ENCODE measurements at places on chromosomes 4 and X.

DNA sequence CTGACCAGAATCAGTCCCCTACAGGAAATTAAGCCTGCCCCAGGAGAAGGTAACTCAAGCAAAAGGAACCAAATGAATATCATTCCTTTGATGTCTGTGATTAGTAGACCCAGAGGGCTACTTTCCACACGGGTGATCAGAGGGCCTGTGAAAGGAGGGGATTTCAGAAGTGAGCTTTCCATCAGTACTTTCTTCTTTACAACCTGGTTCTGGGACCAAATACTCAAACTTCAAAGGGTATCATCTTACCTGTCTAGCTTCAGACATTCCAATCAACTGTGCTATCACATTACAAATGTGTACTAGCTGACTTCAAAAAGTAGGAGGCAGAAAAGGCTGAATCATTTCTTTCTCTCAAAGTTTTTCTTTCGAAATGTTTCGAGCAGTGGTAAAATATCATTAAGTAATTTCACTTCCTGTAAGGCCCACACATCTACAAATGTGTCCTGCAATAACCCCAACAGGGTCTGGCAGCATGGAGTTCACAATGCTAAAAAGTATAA is 23.9 kb downstream of the ACSL4 start:
- peak; percentile 9 for DNase-seq

GRCh38 chr4:1194010-1194900 is 21.9 kb upstream of the SPON2 start:
- DNase-seq, result no peak

- DNase-seq, result no peak
Measured at GRCh38 chrX:56281789-56282188, 49.6 kb downstream of the KLF8 start.

DNA sequence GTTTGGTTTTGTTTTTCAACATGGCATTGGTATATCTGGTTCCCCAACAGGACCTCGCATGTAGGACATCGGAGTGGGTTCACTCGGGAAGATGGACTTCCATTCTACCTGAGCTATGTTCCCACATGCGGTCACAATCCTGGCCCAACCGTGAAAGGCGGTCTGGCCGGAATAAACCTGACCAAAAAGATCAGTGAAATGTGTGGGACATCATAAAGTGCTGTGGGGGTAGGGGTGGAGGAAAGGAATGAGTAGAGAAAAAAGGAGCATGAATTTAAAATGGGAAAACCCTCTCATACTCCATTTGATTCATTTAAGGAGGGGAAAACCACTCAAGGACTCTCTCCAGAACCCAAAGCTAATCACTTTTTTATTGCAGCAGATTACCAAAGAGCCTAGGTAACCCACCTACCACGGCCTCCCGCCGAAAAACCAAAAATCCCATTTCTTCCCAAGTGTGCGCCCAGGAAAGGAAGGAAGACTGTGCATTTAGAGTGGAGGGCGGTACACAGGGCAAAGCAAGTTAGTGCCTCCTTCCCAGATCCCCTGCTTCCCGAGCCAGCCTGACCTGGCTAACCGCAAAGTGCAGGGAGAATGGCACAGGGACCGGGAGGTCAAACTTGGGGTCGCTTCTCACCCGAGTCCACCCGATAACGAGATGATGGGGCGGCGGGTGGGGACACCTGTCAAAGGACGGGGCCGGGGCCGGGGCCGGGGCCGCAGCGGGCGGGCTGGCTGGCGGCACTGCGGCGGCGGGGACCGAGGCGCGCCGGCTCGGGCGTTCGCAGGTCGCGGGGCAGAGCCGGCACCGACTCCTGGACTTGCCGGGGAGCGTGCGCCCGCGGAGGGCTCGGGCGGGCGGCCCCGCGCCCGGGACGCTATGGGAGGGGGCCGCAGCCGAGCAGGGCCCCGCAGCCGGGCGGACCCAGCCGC is 669 bp downstream of the TMEM150C start:
- no peak for DNase-seq

DNA sequence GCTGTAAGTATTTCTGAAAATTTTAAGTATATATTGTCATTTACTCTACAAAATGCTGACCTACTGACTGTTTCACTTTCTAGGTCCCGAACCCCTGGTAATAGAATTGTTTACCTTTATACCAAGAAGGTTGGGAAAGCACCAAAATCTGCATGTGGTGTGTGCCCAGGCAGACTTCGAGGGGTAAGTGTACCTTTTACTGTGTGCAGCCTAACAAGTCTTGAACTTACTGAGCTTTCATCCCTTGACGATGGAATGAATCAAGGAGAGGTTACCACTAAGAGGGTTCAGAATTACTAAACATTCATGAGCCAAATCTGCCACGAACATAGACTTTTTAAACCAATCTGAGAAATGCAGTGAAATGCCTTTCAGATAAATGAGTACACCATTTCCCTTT is 1.6 kb downstream of the RPL34 start:
- DNase-seq, result no peak

GRCh38 chr4:41534404-41534803 is 3.6 kb upstream of the LIMCH1 start:
- DNase-seq, result no peak

DNA sequence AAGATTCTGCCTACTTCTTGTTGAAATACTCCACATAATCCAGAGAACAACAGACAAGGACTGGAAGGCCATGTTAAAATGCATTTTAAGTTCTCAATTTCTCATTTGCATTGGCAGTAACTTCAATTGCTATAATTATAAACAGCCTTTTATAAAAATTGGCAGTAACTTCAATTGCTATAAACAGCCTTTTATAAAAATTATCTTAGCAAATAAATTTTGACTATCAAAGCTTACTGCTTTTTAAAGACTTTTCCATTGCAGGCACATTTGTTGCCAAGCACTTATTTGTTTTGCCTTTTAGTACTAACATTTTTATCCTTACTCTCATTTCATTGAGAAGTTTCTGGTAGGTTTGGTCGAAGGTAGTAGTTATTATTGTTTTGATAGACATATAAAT is 17.8 kb downstream of the SCFD2 start:
- DNase-seq, result no peak

GRCh38 chrX:34371754-34372153 is 239.6 kb upstream of the FAM47A start:
- no peak for DNase-seq

- no peak for DNase-seq
Measured at GRCh38 chr4:81963015-81963762, 410.6 kb downstream of the HNRNPD start.

DNA sequence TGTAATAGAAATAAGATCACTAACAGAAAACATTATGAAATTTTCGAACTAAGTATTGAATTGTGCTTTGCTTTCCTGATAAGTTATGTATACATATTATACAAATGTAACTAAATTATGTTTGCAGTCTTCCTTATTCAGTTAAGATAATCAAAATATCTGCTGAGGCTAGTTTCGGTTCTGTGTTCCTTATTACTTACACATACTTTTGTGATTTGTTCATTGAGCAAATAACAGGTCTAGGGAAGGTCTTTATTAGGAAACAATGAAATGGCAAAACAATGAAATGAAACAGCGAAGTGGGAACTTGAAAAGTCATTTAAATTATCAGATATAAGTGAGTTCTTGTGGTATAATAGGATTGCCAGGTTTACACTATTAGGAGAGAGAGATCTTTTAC is 352.4 kb downstream of the GRIA2 start:
- no peak for DNase-seq

DNA sequence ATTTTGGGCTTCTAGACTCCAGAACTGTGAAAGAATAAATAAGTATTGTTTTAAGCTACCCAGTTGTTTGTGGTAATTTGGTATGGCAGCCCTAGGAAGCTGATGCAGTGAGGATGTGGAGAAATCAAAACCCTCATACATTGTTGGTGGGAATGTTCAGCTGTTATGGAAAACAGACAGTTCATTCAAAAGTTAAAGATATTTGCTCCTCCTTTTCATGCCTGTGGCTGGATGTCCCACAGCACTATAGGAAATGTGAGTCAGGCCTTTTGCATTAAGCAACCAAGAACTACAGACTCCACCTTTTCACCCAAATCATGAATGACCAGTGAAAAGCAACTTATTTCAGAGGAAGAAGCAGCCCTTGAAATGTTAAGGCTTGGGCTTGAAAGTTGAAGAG is 6.7 kb downstream of the BBS12 start:
- peak; percentile 11 for DNase-seq

DNA sequence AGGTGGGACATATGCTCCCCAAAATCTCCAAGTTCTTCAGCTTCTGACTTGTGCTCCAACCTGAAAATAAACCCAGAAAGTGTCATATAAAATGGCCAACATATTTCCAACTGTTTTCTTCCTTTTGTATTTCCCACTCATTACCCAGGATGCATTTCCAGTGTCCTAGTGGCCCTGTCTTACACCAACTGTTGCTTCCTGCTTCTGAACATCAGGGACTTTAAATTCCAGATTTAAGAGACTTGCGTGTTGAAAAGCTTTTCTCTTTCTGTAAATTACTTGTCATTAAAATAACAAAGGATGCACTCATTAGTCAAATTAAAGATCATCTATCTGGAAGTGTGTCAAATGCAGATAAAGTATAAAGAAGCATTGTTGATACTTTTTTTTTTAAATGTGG is 19.9 kb downstream of the MID1 start:
- DNase-seq, result no peak

- no peak for DNase-seq
Measured at GRCh38 chr4:101807351-101807750, 16.8 kb downstream of the BANK1 start.

GRCh38 chrX:18721683-18722499 is 14.4 kb downstream of the PPEF1 start:
- no peak for DNase-seq

GRCh38 chr4:41660352-41660751 is 88.2 kb downstream of the PHOX2B start:
- no peak for DNase-seq

- no peak for DNase-seq
Measured at GRCh38 chr4:27966664-27967063, 1106.0 kb downstream of the STIM2 start.

GRCh38 chrX:133516686-133517085 is 101.4 kb upstream of the GPC4 start:
- no peak for DNase-seq

- DNase-seq, result no peak
Measured at GRCh38 chr4:31194823-31195222, 474.7 kb downstream of the PCDH7 start.

Data from RWPE1 (cell line).